ENCODE measurements at places on chromosomes 1 and 21. TPM values are rescaled to one million over a fixed set of nuclear protein-coding genes. Genes with fewer than 3 reads are reported as not detected.

DNA sequence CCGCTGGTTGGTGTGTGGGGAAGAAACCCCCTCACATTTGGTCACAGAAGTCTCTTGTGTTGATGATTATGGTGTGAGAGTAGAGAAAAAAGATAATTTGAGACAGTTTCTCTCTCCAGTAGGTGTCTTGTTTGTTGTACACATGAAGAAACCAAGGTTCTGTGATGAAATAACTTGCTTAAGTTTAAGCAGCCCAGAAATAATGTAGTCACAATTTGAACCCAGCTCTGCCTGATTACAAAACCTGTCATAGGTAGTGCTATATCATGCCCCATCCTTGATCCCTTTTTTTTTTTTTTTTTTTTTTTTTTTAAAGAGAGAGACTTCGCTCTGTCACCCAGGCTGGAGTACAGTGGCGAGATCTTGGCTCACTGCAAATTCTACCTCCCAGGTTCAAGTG is 4.9 kb downstream of the MFN2 start:
- no peak for DNase-seq

DNA sequence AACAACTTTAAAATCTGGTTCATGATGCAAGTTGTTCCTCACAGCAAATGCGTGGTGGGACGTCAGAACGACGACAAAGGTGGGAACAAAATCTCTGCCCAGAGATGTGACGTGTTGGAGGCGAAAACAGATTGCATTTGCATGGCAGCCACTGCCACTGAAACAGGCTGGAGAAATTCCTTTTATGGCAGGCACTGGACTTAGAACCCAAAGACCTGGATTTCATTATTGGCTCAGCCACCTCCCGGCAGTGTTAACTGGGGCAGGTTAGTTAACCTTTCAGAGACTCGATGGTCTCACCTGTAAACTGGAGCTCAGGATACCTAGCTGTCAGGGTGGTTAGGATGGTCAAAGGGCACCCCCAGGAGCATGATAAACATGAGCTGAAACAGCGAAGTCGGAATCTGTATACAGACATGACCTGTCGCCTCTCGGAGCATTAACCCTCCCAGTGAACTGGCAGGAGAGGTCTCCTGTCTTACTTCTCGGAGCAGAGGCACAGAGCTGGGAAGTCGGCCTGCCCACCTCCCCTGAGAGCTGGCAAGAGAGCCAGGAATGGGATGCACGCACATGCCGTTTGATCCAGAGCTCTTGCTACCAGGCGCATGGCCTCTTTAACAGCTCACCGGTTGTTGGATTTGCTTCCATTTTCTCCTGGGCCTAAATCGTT is 59.2 kb upstream of the TARBP1 start:
- peak; percentile 20 for DNase-seq

DNA sequence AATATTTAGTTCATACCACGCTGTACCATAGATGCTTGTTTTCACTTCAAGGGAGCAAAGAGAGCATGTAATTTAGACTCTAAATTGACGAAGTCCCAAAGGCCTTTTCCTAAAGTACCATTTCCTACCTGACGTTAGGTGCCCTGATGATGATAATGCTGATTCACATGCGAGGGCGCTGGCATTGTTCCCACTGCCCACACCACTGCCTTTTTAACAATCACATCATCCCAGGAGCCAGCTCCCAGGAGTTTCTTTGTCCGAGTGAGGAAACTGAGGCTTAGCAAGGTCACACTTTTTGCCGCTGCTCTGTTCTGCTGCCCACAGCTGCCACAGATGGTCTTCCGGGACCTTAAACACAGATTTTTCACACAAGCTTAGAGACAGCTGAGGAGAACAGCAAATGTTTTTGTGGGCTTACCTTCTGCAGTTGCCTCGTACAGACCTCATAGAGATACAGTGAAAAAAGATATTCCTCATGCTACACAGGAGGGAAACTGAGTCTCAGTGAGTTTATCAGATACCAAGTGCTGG is 69.4 kb downstream of the EVA1C start:
- no peak for DNase-seq

Gene ADCY10
- total RNA-seq: 0.18 TPM

Gene CLIC6
- total RNA-seq: 0.04 TPM

Gene NEK7
- total RNA-seq: 49.6 TPM

Gene OR10J1
- not detected for total RNA-seq

Gene CDC7
- total RNA-seq: 8.3 TPM

Gene AGMAT
- 4.3 TPM for total RNA-seq

Gene CLDN17
- not detected for total RNA-seq

Gene SYTL1
- total RNA-seq: 0.62 TPM

Gene TRIM62
- 3.0 TPM for total RNA-seq
